ENCODE measurements at places on chromosomes 16 and 17.

GRCh38 chr17:4607773-4608187 lies 23.5 kb downstream of the SMTNL2 start:
- DNase-seq = peak; percentile 83

- no peak for DNase-seq
Measured at GRCh38 chr17:72726936-72727335, 365.6 kb downstream of the SLC39A11 start.

- no peak for DNase-seq
Measured at GRCh38 chr16:57825298-57826044, 23.2 kb upstream of the KIFC3 start.

GRCh38 chr17:20271011-20271610 lies 196.2 kb downstream of the LGALS9B start:
- no peak for DNase-seq

- DNase-seq = peak; percentile 88
Measured at GRCh38 chr16:57815987-57816745, 13.9 kb upstream of the KIFC3 start.

DNA sequence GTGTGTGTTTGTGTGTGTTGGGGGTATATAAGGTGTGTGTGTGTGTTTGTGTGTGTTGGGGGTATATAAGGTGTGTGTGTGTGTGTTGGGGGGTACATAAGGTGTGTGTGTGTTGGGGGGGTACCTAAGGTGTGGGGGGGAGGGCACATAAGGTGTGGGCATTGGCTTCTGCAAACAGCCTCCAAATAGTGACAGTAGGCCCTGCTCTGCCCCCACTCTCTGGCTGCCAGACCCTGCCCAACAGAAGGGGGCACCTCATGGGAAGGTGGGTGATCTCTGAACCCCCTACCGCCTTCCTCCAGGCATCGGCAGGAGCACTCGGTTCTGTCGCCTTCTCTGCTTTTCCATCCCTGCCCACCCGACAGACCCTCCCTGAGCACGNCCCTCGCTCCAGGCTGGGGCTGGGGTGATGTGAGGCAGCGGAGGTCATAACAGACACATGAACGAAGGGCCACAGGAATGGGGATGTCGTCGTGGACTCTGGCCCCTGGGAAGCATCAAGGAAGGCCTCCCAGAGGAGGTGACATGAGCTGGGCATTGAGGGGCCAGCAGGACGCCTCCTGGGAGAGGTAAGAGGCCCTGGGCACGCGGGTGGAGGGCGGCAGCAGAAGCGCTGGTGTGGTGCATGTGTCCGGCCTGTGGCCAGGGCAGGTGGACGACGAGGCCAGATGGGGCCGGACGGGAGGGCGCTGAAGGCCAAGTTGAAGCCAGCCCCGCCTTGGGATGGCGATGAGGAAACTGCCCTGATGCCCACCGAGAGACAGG lies 136.6 kb upstream of the RPH3AL start:
- no peak for DNase-seq

GRCh38 chr17:27361695-27362094 lies 67.8 kb downstream of the WSB1 start:
- DNase-seq = no peak

- DNase-seq = no peak
Measured at GRCh38 chr16:89444151-89444723, 46.1 kb downstream of the ANKRD11 start.

DNA sequence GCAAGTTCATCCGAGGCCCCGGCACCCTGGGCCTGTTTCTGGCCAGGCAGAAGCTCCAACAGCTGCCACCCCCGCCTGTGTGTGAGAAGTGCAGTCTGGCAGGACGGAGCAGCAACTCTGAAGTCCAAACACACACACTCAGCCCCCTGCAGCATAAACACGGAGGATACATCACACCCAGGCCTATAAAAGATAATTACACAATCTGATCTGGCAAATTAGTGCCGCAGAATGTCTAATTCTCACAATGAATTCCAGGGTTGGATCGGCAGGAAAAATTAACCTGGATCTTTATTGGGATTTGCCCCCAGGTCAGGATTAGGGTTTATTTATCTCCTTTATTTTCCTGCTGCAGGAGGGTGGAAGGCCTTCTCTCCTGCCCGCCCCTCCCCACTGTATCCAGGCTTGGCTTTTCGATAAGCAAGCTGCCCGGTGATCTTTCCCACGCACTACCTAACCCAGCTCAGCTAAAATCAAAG lies 311.4 kb downstream of the SOX9 start:
- DNase-seq = no peak

GRCh38 chr17:68512960-68513474 lies 787 bp downstream of the PRKAR1A start:
- no peak for DNase-seq

DNA sequence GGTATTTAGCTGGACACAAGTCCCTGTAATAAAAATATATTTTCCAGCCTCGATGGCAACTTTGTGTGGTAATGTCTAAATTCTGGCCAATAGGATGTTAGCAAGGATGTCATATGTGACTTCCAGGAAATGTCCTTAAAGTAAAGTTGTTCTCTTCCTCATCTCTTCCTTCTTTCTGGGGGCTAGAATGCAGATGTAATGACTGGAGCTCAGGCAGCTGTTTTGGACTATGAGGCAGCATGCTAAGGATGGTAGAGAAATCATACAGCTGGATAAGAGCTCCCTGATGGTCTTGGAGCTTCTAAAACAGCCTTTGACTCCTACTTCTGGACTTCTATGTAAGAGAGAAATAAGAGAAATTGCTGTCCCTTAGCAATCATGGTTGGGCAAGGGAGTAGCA lies 16.9 kb upstream of the MAPT start:
- no peak for DNase-seq

- DNase-seq = no peak
Measured at GRCh38 chr17:75151930-75152329, 2.4 kb downstream of the JPT1 start.

Measured in left ventricle myocardium inferior (tissue), 1 donor.